ENCODE measurements at places on chromosomes 7 and 10.

DNA sequence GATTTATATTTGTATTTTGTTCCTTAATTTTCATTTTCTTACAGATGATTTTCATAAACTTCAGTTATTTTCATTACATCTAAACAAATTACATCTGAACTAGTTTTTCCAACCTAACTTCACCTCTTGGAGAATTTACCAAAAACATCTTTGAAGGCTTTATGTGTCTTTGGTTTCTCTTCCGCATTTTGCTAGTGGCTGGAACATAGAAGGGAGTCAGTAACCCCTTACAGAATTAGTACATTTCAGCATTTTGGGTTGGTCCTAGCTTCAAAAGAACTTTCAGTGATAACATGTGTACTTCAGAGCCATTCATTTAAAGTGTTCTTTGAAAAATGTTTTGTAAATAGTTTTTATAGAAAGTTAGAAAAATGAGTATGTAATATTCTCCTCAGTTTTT, 169.8 kb upstream of the MTPN start:
- DNase-seq, result no peak

DNA sequence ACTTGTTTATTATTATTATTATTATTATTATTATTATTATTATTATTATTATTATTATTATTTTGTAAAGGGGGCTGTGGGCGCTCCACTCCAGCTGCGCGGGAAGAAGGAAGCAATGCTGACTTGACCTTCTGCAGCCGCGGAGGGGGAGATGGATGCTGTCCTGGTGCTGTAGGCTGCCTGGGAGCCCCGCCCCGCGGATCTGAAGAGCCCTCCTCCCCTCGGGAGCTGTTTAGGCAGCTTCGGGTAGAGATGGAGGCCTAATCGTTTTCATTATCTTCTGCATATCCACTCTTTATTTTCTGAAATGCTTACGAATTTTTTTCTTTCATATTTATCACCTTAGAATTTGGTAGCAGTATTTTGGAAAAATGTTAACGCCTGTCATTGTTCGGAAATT, 101.2 kb upstream of the KLF6 start:
- no peak for DNase-seq

GRCh38 chr7:87218796-87219544, 562 bp downstream of the TMEM243 start:
- DNase-seq, result peak; percentile 14

DNA sequence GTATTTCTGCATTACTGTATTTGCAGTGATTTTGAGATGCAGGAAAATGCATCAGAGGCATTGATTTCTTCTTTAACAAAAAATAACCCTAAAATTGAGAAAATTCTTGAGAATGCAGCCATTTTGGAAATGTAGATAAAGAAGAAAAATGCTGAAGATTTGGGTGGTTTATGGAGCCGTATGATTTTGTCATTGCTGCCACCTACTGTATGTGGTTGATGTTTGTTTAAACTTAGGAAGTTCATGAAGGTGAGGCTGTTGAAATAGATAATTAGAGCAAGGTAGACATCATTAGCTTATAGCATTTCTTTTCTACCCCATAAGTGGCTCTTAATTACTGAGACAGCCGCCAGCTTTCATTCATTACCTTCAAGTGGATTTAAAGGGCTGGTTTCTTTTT, 92.1 kb upstream of the SAMD8 start:
- DNase-seq, result peak; percentile 47

- DNase-seq, result peak; percentile 53
Measured at GRCh38 chr7:38398725-38399321, 125.4 kb upstream of the TARP start.

DNA sequence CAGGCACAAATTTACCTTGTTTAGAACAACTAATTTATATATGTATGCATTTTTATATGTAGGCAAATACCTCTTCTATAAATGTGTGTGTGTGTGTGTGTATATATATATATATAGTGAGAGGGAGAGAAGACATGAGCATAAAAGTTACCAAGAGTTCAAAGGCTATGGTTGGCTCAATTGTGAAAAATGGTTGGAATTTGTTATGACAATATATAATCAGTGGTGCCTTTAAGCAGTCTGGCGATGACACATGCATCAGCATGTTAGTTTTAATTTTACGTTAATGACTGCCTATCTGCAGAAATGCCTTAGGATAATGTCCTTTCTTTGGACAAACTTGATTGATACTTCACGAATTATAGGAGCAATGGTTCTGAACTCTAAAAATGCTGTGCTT, 980.8 kb upstream of the LRRTM3 start:
- DNase-seq, result no peak

DNA sequence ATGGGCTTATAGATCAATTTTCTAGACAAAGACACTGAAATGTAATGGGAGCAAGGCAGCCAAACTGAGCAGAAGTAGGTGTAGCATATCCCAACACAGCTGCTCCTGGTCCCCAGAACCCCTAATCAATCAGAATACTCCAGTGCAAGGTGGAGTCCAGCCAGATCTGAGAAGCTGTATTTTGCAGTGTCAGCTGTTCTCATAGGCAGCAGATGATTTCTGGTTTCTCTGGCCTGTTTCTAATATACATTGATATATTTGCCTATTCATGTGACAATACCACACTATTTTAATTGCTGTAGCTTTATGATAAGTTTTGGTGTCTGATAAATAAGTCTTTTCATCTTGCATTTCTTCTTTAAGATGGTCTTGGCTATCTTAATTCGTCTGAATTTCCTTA, 117.4 kb upstream of the STARD3NL start:
- DNase-seq, result no peak

DNA sequence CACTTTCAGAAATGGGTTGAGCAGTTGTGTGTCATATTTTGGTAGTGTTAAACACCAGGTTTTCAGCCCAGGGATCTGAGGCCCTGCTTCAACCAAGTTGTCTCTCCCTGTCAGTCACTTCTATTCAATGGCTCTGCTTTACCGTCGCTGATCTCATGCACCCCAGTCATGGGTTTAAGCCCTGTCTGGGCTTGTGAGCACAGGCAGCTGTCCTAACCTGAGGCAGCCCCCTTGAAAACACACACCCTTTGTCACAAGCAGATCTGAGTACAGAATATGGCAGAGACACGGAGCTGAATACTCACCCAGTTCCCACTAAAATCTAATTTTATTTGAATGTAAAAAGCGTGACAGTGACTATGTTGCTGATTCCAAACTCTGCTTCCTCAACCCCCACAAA, 110.6 kb upstream of the GLI3 start:
- DNase-seq, result no peak

All from hematopoietic multipotent progenitor cell treated with erythropoietin and hydrocortisone succinate and interleukin-3 and kit ligand, for 8 days (in vitro differentiated cells).